A549 treated with dexamethasone at 1 μM for 4 hours (cell line): ENCODE measurements at places on chromosomes 16 and 17. TPM values are rescaled to one million over a fixed set of nuclear protein-coding genes. Genes with fewer than 3 reads are reported as not detected.

Gene CDH5
- 0.15 to 0.25 TPM (median 0.22 TPM) in 5 replicates for total RNA-seq

Gene GRIN2C
- 0.06 to 0.40 TPM (median 0.18 TPM) in 5 replicates for total RNA-seq

Gene OR2C1
- total RNA-seq: not detected in 5 replicates

Gene MEOX1
- total RNA-seq: not detected in 5 replicates

Gene TERB1
- 0.05 to 0.08 TPM (median 0.07 TPM) in 3 of 5 replicates, not detected in the others for total RNA-seq

Gene QRICH2
- 0.56 to 1.4 TPM (median 0.84 TPM) in 5 replicates for total RNA-seq

Gene NOG
- total RNA-seq: 0.67 to 0.88 TPM (median 0.84 TPM) in 5 replicates

Gene HOXB2
- 0.33 to 0.46 TPM (median 0.34 TPM) in 5 replicates for total RNA-seq

Gene CCL1
- not detected in 5 replicates for total RNA-seq

Gene ADAMTS18
- total RNA-seq: 0.01 to 0.02 TPM (median 0.02 TPM) in 4 of 5 replicates, not detected in the other

Gene YBX2
- total RNA-seq: 0.45 to 0.76 TPM (median 0.57 TPM) in 5 replicates

Gene DCAKD
- total RNA-seq: 14.4 to 20.1 TPM (median 18.1 TPM) in 5 replicates

Gene ADGRG3
- 0.43 to 0.71 TPM (median 0.62 TPM) in 5 replicates for total RNA-seq
